Liver (tissue), 10 donors: ENCODE measurements at places on chromosomes 12 and 14. TPM values are rescaled to one million over a fixed set of nuclear protein-coding genes. Genes with fewer than 3 reads are reported as not detected.

The MMAB gene
- 63.5 TPM for total RNA-seq

DNA sequence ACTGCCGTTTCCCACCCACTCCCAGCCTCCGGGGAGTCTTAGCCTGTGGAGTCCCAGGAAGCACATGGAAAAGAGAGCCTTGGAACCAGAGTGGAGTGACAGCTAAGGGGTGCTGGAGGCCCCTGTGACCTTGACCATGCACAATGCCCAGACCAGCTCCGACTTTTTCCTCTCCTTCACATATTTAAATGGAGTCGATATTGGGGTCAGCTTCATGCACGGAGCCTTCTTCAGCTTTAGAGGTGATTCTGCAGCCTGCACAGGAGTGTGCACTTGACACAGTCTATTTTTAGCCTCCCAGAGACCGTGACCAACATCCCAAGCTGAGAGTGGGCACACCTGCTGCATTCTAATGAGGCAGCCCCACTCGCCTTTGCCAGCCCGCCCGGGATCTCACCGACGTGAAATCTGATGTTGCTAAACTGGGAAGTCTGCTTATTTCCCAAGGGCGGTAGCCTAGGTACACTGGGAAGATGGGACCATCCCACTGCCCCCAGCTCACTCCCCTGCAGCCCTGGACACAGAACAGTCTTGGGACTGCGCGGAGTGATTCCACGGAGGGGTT lies 47.5 kb downstream of the PRMT8 start:
- no peak overlapping the region for H3K27ac ChIP-seq
- H3K36me3 ChIP-seq: no peaks in the 10 kb centered on the region
- H3K4me1 ChIP-seq: no peaks in the 10 kb centered on the region
- no peaks in the 10 kb centered on the region for H3K27me3 ChIP-seq

The ANO4 gene
- 0.17 TPM for total RNA-seq

The C14orf132 gene
- 2.3 TPM for total RNA-seq
